ENCODE measurements at places on chromosomes 12 and 14. TPM values are rescaled to one million over a fixed set of nuclear protein-coding genes. Genes with fewer than 3 reads are reported as not detected.

DNA sequence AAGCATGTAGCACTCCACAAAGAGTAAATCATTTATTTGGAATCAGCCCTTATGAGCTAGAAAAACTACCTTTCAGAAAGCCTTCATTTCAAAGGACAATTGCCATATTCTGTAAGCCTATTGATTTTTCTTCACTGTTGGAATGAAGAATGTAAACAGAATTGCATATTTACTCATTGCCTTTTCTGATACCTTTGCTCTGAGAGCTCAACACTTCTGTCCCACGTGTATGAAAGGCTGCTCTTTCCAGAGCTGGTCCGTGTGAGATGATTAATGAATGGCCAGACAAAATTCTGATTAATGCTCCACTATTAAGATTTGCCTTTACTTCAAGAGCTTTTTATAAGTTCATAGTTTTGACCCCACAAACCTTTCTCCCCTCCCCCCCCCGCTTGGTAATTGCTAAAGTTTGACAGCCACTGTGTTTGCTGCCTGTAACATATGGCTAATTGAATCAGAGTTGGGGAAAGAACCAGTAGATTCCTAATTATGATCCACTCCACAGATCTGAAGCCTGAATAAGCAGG, 63.0 kb upstream of the PLEKHA5 start:
- H3K4me1 ChIP-seq, result no peaks in the 10 kb centered on the region
- no peaks in the 10 kb centered on the region for H3K36me3 ChIP-seq
- no peaks in the 10 kb centered on the region for H3K27me3 ChIP-seq
- DNase-seq, result no peak
- H3K4me3 ChIP-seq, result no peak overlapping the region

- no peaks in the 10 kb centered on the region for H3K36me3 ChIP-seq
- peak within 1 kb of the TSS; percentile 67 for H3K4me3 ChIP-seq
- no peaks in the 10 kb centered on the region for H3K27me3 ChIP-seq
- H3K4me1 ChIP-seq, result no peaks in the 10 kb centered on the region
These were observed at the start of gene DTX3 for GRCh38 chr12:57604454-57604991. Gene DTX3 (plus strand): TSS chr12:57604824. CDS start chr12:57606518, 1,694 bp downstream.

DNA sequence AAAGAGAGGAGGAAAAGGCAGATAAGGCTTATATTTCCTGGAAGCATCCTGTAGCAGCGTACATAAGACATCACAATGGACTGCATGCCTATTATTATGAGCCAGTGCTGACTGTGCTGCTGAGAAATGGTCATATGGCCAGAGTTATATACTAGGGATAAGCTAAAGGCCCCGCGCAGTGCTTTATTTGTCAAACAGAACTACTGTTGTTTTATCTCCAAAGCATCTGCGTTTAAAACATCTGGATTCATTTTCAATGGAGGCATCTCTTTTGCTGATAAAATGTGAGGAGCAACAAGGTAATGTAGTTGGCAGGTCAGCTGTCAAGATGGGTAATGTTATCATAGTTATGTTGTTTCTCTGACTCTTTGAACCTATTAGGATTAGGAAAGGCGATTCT, 28.0 kb upstream of the LMNTD1 start:
- no peaks in the 10 kb centered on the region for H3K4me1 ChIP-seq
- no peak overlapping the region for H3K4me3 ChIP-seq
- no peak overlapping the region for H3K27ac ChIP-seq
- DNase-seq, result no peak
- H3K27me3 ChIP-seq, result no peaks in the 10 kb centered on the region

DNA sequence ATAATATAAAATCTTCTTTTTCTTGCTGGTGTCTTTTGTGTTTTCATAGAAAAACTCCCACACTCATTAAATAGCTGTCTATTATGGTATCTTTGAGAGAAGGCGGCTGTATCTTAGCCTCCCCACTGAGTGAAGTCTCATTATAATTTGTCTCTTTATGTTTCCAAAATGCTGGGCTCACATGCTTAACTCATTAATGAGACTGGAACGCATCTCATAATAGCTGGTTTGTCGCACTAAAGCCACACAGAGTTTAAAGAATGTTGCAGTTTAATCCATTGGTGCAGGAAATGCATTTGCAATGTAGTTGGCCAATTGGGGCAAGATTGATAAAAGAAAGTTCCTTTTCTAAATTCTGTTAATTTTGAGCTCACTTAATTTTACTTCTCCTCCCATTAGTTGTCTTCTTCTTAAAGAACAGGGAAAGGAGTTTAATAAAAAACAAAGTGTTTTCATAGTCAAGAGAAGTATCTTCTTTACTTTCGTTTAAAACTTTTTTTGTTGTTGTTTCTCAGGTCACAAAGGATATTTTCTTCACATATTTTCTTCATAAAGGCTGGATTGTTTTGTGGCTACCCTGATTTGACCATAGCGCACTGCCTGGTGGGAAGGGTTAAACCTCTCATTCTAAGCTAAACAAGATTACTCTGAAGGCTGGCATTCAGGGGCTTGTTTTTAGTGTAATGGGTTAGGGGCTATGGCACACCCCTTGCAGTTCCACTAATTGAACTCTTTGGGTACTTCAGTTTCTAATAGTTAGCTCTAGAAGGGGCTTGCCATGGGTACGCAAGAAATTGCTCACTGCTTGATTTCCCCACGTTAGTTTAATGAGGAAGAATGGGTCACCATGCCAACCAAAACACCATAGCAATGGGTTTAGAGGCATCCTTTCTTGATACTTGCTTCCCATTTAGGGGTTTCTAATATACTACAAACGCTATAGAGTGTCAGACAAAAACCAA, 197.0 kb downstream of the TMTC2 start:
- no peak overlapping the region for H3K4me3 ChIP-seq
- no peaks in the 10 kb centered on the region for H3K27me3 ChIP-seq
- no peak for DNase-seq
- no peaks in the 10 kb centered on the region for H3K36me3 ChIP-seq

DNA sequence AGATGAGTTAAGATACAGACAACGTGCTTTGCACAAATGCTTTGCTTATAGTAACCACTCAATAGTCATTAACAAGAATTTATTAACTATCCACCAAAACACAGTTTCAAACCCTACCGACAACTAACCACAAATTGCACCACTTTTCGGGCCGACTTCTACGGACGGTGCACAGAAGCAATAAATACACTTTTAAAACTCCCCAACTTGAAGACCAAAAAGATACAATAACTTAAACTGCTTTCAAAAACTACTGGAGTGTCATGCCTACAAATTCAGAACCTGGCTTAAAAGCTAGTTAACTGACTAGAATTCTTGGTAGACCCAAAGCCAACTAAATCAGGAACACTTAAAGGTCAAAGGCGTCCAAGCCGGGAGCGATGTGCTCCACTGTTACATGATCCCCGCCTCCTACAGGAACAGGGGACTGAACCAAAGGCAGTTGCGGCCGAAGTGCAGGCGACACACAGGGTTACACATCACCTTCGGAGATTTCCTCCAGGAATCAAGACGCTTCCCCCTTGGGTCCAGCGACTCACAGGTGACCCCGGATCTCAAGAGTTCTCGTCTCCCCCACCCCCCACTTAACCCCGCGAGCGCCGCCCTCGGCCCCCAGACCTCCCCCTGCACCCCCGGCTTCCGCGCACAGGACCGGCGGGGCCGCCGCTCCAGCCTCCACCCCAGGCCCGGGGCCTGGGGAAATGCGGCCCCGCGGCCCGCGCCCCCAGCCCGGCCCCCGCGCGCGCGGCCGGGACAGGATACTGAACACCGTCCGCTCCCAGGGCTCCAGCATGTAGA, 507 bp downstream of the SPTSSA start:
- H3K27ac ChIP-seq, result peak overlapping the region; percentile 90
- no peaks in the 10 kb centered on the region for H3K36me3 ChIP-seq
- peaks cover 5% of the 10 kb centered on the region for H3K4me1 ChIP-seq
- peak; percentile 41 for DNase-seq
- H3K27me3 ChIP-seq, result no peaks in the 10 kb centered on the region
- peak overlapping the region; percentile 45 for H3K4me3 ChIP-seq

The C1QL4 gene
- total RNA-seq, result not detected

DNA sequence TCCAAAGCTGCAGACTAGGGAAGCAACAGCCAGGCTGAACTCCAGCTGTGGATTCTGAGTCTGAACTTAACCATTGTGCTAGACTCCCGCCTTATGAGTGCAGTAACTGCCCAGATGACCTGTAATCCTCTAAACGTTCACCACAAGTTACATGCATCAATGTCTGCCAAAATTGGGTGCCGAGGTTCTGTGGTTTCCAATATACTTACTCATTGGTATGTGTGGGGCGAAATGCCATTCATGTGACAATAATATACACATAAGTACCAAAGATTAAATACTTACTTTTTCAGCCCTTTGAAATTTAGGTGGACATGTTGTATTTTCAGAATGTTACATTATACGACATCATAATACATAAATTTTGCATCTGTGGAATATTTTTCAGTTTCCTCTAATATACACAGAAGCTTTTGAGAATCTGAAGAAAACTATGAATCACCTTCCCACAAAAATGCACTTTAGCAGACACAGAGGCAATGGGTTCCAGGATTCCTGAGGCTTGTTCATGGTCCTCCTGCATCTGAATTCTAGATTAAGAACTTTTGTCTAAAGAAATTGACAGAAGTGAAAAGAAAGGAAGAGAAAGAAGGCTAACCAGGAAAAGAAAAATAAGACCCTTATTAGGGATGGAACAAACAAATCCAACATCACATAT, 31.7 kb downstream of the GRIP1 start:
- H3K4me3 ChIP-seq, result no peak overlapping the region
- no peaks in the 10 kb centered on the region for H3K36me3 ChIP-seq
- no peak for DNase-seq
- no peaks in the 10 kb centered on the region for H3K4me1 ChIP-seq

DNA sequence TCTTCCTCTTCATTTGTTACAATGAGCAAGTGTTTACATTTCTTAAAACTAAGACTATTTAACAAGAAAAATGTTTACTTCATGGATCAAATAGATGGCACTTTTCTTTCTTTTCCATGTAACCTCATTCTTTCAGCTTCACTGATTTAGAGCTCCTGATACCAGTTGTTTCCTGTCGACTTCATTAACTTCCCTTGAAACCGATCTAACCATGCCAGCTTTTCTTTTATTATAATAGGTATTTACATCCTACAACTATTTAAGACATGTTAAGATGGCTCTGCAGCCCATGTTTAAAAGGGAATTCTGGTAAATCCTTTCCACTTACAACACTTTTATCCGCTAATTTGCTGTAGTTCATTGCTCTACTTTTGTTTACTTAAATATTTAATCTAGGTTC, 107.3 kb upstream of the DCN start:
- no peaks in the 10 kb centered on the region for H3K4me1 ChIP-seq
- no peak overlapping the region for H3K4me3 ChIP-seq
- H3K36me3 ChIP-seq, result no peaks in the 10 kb centered on the region
- peak overlapping the region; percentile 15 for H3K27ac ChIP-seq
- DNase-seq, result no peak
- H3K27me3 ChIP-seq, result no peaks in the 10 kb centered on the region

- H3K4me3 ChIP-seq, result no peak overlapping the region
- no peaks in the 10 kb centered on the region for H3K36me3 ChIP-seq
- H3K27ac ChIP-seq, result no peak overlapping the region
- no peaks in the 10 kb centered on the region for H3K27me3 ChIP-seq
- peak; percentile 13 for DNase-seq
These were observed 16.8 kb downstream of the ISCA2 start for GRCh38 chr14:74510223-74510931.

DNA sequence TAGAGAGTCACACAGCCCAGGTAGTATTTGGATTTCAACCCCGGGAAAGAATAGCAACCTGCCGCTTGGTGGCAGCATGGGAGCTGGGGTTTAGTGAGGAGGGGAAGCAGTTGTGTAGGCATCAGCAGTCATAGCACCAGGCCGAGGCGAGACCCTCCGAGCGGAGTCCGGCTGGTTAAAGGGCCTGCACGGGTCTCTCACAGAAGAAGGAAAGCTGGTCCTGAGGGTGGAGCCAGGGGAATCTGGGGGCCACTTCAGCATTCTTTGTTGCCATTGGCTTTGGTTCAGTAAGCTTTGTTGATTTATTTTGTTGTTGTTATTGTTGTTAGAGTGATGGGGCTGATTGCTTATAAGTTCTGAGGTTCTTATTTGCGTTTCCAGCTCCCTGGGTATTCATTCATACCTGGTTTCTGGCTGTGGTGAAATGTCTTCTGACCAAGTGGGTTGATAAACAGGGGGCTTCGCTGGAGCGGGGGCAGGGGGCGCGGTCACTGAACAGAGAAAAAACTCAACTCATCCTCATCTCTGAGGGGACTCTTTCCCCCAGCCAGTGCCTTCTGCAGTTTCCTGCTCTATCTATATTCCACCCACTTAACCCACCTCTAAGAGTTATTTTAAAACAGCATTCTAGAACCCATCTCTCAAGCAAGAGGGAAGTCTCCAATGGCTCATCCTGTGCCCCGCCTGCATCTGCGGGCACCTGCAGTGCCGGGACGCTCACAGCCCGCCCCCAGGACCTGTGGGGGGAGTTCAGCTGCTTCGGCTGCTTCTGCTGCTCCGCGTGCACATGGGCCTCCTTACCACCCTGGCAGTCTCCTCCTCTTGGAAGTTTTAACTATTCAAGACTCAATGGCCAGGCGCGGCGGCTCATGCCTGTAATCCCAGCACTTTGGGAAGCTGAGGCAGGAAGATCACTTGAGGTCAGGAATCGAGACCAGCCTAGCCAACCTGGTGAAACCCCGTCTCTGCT, 11.6 kb downstream of the CKB start:
- no peaks in the 10 kb centered on the region for H3K27me3 ChIP-seq
- DNase-seq, result peak; percentile 10
- no peak overlapping the region for H3K4me3 ChIP-seq
- no peak overlapping the region for H3K27ac ChIP-seq
- H3K36me3 ChIP-seq, result no peaks in the 10 kb centered on the region

DNA sequence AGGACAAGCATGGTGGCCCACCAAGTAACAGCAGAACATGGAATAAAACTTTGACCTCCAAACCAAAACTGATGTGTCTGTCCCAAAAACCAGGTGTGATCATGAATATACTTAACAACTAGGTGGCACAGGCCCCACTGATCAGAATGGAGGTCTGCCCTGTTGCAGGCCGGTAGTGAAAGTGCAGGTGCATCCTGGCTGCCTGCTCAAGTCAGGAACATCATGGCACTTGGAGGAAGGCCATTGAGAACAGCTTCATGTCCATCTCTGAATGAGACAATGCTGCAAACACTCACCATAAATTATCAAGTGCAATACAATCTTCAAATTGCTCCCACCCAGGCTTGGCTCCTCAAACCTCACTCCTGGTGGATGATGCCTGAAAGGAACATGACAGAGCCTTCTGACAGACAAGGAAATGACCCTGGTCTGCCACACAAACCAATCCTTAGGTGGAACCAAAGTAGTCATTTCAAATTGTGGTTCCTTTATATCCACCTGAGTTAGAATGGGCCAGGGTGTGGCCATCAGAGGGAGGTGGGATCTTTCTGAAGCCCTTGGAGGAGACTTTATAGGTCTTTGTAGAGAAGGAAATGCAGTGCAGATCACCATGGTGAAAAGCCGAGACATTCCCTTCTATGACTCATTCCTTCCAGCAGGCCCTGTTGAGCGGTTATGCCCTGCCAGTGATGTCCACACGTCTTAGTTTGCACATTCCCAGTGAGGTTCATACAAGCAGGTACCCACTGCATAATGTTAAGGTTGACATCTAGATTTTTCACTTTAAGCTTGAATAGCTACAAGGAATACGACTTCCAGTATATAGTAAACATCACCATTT, 36.0 kb downstream of the EGLN3 start:
- no peak overlapping the region for H3K4me3 ChIP-seq
- H3K36me3 ChIP-seq, result no peaks in the 10 kb centered on the region
- no peaks in the 10 kb centered on the region for H3K27me3 ChIP-seq
- H3K27ac ChIP-seq, result no peak overlapping the region

The TAS2R8 gene
- not detected for total RNA-seq

Measured in uterus (tissue), 4 donors.